Left ventricle myocardium inferior (tissue), 1 donor: ENCODE measurements at places on chromosomes 16 and 17. TPM values are rescaled to one million over a fixed set of nuclear protein-coding genes. Genes with fewer than 3 reads are reported as not detected.

GRCh38 chr16:10620120-10620519 is 39.7 kb upstream of the EMP2 start:
- DNase-seq: no peak

AATK gene
- total RNA-seq: 2.3 TPM

TNRC6C gene
- total RNA-seq: 19.7 TPM

CTRB1 gene
- total RNA-seq: not detected

KCNAB3 gene
- total RNA-seq: 0.30 TPM

TRAF4 gene
- total RNA-seq: 3.5 TPM

SLC47A2 gene
- total RNA-seq: not detected

SHISA9 gene
- 0.30 TPM for total RNA-seq

ITGB4 gene
- 10.6 TPM for total RNA-seq

DNA sequence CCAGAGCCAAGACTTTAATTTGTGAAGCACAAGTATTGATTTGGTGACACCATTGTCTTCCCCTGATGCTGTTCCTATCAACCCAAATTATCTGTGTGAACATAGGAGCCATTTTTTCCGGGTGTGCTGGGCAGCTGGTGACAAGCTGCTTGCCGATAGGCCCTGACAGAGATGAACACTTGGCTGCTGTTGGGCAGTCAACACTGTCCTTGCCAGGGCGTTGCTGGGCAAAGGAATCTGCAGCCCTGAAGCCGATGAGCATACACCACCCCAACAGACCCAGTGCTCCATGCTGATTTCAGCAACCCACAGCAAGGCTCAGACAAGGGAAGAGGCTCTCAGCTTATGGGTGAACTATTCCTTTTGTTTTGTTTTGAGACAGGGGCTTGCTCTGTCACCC is 105.4 kb downstream of the YPEL2 start:
- peak; percentile 65 for DNase-seq

SOX15 gene
- total RNA-seq: 1.9 TPM

DNA sequence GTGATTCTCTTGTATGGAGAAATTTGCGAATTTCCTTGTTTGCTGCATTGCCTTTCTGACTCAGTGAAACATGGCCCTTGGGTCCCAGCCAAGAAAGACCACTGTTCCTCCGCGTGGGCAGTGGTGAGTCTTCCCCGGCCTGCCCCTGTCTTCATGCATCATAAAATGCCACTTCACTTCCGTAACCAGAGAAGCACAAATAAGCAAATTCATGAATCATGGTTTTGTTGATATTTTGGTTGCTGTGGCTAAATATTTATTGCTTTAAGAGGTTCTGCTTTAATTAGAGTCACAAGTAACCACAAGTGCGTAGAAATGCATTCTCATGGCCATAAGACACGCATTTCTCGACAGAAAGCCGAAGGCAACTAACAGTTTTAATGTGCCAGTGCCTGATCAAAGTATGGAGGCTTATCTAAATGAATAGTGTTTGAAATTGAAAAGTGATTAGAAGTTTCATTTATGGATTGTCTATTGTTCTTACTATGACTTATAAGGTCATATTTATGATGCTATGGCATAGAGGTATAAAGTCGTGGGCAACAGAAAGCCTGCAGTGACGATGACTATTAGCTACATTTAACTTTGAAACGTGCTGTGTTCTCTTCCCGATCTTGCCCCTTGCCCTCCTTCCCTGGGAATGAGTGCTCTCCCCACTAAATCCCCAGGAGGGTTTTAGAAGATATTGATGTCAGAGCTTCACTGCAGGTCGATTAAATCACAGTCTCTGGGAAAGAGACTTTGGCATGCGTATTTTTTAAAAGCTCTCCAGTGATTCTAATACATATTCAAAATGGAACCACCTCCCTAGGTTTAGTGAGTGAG is 76.0 kb downstream of the WIPI1 start:
- no peak for DNase-seq

DYNLRB2 gene
- not detected for total RNA-seq

UNC119 gene
- total RNA-seq: 22.5 TPM

PRDM7 gene
- total RNA-seq: not detected

NPIPA3 gene
- total RNA-seq: 0.85 TPM

GRCh38 chr17:65690626-65691310 is 129.3 kb upstream of the AXIN2 start:
- no peak for DNase-seq

NTN1 gene
- 60.3 TPM for total RNA-seq

NPB gene
- 0.19 TPM for total RNA-seq

GRCh38 chr17:15261802-15262290 is 3.3 kb downstream of the PMP22 start:
- peak; percentile 34 for DNase-seq

TMC5 gene
- 0.38 TPM for total RNA-seq

- DNase-seq: no peak
These were observed 181.4 kb downstream of the MAF start for GRCh38 chr16:79419148-79419547.

ZSCAN10 gene
- total RNA-seq: not detected

GRCh38 chr17:8470447-8471047 is 34.9 kb downstream of the NDEL1 start:
- DNase-seq: peak; percentile 58

EXOC7 gene
- 81.1 TPM for total RNA-seq

GLP2R gene
- total RNA-seq: not detected

DNA sequence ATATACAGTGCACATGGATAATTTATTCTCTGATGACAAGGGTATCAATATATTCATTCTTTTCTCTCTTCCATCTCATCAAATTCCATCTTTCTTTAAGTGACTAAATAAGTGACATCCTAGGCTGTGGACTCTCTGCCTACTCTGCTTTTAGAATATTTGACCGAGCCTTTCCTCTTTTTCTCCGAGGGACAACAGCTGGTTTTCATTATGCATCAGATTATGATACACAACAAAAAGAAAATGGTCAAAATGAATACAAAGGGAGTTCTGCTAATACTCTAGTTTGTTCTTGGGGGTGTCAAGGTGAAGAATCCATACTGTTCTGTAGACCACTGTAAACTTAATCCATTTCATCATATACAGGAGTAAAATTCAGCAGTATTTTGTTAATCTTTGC is 942.6 kb downstream of the KCNJ2 start:
- DNase-seq: no peak

DNA sequence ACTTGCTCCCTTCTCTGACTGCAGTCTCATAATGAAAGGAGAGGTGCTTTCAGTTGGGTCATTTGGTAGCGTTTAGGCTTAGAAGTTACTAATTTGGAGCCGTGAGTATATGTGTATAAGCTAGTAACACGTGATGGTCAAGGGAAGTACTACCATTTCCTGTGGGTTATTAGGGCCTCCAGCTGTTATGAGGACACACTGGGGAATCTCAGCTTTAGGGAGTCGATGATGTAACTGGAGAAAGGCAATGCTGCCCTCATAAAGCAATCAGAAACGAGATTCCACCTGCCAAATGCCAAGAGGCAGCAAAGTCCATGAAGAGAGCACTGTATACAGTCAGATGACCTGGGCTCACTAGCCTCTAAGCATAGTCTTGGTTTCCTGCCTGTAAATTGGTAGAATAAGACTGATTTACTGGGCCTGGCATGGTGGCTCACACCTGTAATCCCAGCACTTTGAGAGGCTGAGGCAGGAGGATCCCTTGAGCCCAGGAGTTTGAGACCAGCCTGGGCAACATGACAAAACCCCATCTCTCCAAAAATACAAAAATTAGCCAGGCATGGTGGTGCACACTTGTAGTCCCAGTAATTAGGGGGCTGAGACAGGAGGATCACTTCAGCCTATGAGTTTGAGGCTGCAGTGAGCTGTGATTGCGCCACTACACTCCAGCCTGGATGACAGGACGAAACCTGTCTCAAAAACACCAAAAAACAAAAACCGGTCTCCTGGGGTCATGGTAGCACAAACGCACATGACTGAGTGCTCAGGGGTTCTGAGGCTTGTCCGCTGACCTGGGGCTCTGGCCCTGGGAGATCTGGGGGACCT is 53.0 kb downstream of the SF3B3 start:
- no peak for DNase-seq

PRKAR1A gene
- 733 TPM for total RNA-seq

- no peak for DNase-seq
These were observed 3.6 kb downstream of the LSM12 start for GRCh38 chr17:44062871-44063270.

HCRT gene
- total RNA-seq: not detected

TM4SF5 gene
- total RNA-seq: not detected

- no peak for DNase-seq
These were observed 9.1 kb downstream of the SLX4 start for GRCh38 chr16:3602320-3602653.

CHD9 gene
- 38.9 TPM for total RNA-seq

GRCh38 chr17:76251478-76252039 is 11.3 kb upstream of the RNF157 start:
- no peak for DNase-seq

GRCh38 chr16:56311208-56312027 is 113.9 kb downstream of the AMFR start:
- no peak for DNase-seq

DNA sequence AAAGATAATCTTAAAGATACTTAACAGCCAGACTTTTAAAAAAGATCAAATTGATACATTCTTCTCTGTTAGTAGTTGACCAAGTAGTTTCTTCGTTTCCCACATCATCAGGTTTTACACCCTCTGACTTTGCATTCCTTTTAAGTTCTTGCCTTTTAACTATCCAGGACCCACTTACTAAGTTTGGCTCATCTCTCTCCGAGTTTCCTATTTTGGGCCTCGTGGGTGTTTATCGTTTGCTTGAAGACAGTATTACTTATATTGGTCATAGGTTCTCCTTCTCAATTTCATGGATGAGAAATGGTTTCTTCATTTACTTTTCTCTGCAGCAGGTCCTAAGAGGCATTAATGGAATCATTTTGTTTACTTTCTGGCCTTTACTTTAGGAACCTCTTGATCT is 43.2 kb downstream of the RPA1 start:
- DNase-seq: no peak

C1QL1 gene
- total RNA-seq: 0.74 TPM

POLR2C gene
- 47.6 TPM for total RNA-seq

DNA sequence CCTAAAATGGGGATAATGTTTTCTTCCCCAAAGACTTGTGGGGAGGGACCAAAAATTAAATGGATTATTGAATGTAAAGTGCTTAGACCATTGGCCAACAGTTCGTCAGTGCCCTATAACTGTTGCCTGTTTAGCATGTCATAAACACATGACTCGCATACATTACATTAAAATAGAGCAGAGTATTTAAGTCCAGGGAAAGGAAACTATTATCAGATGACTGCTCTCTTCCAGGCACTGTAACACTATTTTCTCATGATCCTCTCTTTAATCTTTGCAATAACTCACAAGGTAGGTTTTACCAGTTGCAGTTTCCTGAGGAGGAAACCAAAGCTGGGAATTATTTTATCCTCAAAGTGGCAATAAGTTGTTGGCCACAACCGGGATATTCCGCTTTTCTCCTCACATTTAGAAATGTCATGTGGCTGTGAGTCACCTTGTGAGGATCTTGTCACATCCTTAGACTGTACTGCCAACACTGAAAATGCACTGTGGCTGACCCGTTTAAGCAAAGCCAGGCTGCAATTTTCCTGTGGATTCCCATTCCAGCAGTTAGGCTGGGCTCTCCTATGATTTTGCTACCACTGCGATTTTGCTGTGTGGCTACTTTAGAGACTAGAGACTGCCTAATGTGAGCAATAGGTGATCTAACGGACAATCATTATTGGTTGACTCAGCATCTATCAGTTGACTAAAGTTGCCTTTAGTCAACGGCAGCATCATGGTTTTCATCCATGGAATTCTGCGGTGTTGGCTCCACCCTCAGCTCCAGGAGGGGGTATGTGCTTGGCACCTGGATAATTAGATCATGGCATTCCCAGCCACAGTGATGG is 58.3 kb upstream of the DHX40 start:
- no peak for DNase-seq

MILR1 gene
- 2.5 TPM for total RNA-seq

ZNF423 gene
- total RNA-seq: 8.6 TPM
